ENCODE measurements at places on chromosomes 16 and 17.
A peak's percentile ranks its signal among the peaks of the same experiment; 100 is the strongest.

GRCh38 chr16:49793244-49793643, 62.7 kb downstream of the ZNF423 start:
- DNase-seq, result no peak

DNA sequence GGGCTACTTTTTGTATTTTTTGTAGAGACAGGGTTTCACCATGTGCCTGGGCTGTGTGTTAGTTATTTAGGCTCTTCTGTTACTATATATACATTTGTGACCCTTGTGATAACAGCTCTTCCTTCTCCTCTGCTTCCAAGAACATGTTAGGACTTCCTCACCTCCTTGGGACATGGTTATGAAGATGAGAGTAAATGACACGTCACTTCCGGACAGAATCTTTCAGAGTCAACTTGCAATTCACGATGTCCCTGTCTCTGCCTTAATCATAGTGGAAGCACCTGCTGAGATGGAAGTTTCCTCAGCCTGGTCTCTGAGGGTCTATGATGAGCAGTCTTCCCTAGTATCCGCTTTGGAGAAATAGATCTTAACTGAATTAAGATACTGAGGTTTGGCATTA, 42.9 kb downstream of the CCDC42 start:
- DNase-seq, result no peak

- no peak for DNase-seq
Measured at GRCh38 chr17:15483431-15483830, 16.0 kb upstream of the CDRT4 start.

GRCh38 chr17:81821603-81822311, 11.3 kb downstream of the MCRIP1 start:
- DNase-seq, result peak; percentile 19

DNA sequence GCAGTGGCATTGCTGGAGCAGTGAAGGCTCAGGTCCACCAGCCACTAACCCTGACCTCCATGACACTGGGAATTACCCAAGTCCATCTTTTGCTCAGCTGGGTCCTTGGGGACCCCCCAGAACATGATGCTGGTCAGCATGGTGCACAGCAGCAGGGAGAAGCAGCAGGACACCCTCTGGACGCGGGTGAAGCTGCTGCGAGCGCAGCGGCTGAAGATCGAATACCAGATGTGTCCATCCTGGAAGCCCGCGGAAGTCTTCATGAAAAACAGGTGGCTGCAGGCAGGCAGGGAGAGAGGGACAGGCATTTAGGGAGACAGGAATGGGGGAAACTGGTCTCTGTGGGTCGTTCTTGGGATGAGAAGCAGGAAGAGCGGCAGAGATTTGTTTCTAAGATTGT, 53.4 kb upstream of the GCSH start:
- DNase-seq, result no peak

GRCh38 chr17:42632949-42633444, 23.5 kb downstream of the TUBG1 start:
- DNase-seq, result no peak

GRCh38 chr16:2584729-2585650, 47.2 kb downstream of the PDPK1 start:
- DNase-seq, result no peak

DNA sequence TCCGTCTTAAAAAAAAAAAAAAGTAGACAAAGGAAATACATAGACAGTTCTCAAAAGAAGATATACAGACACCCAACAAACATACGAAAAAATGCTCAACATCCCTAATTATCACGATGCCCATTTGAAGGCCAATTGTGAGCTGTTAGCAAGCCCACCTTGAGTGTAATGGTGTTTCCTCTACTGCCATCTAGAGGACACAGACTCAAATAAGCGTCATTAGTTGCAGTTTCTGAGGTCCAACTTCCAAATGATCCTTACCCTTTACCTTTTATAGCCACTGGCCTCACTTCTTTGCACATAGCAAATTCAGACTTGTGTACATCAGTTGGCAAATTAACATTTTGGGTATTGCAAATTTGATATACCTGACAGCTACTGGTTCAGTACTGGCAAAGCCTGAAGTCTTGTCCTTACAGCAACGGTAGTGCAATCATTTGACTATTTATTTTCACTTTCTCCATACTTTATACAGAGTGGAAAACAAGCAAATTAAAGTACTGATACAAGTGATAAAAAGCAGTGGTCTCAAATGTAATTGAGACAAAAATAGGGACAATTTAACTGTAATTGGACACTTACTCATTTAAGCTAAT, 536.3 kb upstream of the EEF2KMT start:
- no peak for DNase-seq

DNA sequence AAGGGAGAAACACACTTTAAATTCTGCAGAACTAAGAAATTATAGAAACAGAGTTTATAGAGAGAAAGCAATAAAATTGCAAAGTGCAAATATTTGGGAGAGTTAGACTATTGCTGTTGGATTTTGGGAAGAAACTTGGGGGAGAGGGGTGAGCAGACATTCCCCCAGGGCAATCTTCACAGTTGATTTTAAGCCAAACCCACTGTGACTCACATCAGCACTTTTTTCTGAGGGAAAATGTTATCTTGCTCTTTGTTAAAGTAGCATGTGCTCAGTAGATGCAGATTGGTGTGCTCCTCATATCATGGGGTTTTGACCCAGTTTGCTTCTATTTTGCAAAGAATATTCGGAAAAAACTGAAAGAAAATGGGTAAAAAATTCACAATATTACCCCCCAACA, 367.6 kb downstream of the CDH11 start:
- DNase-seq, result no peak

DNA sequence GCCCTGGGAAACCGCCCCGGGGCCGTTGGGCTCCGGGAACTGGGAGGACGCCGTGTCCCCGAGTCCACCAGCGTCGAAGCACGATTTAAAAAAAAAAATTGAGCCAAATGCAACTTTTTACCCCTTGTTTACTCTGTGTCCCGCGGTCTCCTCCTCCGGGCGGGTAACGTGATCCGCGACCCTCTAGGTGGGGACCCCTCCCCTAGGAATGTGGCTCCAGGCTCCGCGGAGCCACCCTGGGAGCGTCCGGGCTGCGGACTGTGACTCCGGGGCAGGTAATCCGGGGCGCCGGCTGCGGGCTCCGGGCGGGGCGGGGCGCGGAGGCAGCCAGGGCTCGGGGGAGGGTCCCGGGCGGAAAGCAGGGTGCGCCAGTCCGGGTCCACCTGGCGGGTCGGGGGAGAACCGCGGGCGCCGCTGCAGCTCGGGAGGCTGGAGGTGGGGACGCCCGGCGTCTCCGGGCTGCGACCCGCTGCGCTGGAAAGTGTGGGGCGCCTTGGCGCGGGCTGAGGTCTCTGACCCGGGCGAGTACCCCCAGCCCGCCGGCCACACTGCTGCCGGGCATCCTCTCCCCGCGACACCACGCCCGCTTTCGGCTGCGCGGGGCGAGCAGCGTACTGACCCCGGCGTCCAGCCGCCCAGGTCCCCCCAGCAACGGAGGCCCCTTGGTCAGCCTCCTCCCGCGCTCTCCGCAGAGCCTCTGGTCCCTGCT, 852 bp upstream of the HELZ start:
- peak; percentile 65 for DNase-seq

DNA sequence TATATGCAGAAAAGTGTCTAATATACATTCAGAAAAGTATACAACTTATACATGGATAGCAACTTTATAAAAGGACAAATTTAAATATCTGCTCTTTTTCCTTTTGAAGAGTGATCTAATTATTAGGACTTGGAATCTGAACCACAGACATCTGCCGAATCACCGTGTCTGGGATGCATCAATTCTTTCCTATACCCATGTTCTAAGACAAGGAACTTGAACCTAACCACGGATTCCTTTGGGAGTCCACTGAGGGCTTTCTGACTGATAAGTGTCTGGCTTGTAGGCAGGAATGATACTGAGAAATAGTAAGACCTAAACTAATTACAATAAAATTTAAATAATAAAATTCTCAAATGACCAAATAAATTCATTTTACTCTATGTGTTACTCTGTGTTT, 54.2 kb downstream of the NDEL1 start:
- no peak for DNase-seq

GRCh38 chr17:17511293-17511741, 15.1 kb upstream of the RASD1 start:
- DNase-seq, result no peak

- no peak for DNase-seq
Measured at GRCh38 chr16:3059723-3060242, 5.7 kb upstream of the IL32 start.
